IMR-90 (cell line): ENCODE measurements at places on chromosomes 5 and 9. TPM values are rescaled to one million over a fixed set of nuclear protein-coding genes. Genes with fewer than 3 reads are reported as not detected.

DNA sequence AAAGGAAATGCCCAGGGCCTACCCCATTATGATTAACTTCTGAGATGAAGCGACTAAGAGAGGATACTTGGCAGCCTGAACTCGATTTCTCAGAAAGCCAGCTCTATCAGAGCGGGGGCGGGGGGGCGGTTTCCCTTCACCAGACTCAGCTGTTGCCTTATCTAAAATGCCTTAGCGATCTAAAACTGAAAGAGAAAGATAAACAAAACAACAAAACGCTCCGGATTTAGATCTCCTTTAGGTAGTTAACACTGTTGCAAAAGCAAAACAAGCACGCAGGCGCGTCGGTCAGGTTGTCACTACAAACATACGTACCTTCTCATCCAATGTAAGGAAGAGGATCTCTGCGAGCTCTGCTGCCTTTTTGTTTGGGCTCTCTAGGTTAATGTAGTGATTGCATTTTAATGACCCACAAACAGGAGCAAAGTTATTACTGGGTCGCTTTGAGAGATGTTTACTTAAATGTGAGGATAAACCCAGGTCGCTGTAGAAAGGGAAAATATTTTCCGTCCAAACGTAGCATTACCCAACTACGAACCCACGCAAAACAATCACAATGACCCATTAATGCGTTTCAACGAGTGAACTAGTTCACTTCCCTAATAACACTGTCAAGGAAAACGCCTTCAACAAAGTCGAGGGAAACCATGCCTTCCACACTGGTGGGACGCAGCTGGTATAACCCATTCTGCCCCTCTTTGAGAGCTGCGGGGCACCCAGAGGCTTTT is 982 bp downstream of the EPB41L4A start:
- no peak for DNase-seq

DNA sequence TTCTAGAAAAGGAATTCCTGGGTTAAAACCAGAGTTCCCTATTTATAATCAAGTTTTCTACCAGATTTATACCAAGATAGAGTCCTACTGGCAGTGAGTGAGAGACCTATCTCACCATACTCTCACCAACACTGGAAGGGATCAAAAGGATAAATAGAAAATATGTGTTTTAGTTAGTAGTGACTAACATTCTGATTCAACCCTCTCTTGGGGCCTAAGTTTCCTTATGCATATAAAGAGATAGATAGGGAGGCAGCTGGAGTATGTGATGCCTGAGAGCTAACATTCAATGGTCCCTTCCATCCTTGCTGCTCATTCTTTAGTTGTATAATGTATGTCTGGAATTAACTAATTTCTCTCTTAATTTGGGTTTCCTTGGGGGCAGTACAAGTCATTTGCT is 32.0 kb downstream of the CKMT2 start:
- DNase-seq, result peak; percentile 66

DNA sequence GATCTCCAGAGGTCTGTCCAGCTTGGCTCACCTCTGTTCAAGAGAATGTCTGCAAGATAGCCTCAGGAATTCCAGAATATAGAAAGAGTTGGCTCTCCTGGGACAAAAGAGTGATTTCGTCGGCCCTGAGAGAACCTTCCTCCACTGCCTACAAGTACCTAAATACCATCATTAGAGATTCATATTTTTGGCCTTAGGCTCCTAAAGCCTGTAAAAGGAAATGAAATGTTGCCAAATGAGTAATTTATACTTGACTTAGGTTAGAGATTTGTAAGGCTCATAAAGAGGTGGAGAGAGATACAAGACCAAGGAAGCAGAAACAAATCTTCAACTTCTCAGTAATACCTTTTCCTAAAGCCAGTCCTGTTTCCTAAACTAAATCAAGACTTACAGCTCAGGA is 146.2 kb downstream of the CCDC192 start:
- no peak for DNase-seq

- no peak for DNase-seq
These were observed 698.8 kb upstream of the C9orf72 start for GRCh38 chr9:28272127-28272526.

DNA sequence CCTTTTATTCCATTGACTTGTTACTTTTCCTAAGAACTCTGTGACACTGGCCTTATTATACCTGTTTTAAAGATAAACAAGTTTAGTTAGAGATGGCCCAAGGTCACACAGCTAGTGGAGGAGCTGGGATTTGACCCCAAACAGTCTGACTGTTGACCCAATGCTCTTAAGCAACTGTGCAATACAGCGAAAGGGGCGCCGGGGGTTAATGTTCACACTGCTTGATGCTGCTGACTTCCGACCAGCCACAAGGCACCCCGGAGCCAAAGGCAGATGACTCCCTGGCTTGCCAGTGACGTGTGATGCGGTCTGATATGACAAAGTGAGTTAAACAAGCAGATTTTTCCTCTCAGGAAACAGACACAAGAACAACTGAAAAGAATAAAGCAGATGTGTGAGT is 23.9 kb downstream of the PIK3R1 start:
- DNase-seq, result peak; percentile 90

GRCh38 chr5:33232731-33233505 is 207.8 kb upstream of the TARS1 start:
- DNase-seq, result no peak

Gene UBLCP1
- total RNA-seq, result 11.7 and 23.1 TPM in 2 replicates

Gene RANBP17
- 29.0 and 29.7 TPM in 2 replicates for total RNA-seq
